Hematopoietic multipotent progenitor cell treated with erythropoietin and hydrocortisone succinate and interleukin-3 and kit ligand, for 8 days (in vitro differentiated cells): ENCODE measurements at places on chromosomes 13 and 19.

DNA sequence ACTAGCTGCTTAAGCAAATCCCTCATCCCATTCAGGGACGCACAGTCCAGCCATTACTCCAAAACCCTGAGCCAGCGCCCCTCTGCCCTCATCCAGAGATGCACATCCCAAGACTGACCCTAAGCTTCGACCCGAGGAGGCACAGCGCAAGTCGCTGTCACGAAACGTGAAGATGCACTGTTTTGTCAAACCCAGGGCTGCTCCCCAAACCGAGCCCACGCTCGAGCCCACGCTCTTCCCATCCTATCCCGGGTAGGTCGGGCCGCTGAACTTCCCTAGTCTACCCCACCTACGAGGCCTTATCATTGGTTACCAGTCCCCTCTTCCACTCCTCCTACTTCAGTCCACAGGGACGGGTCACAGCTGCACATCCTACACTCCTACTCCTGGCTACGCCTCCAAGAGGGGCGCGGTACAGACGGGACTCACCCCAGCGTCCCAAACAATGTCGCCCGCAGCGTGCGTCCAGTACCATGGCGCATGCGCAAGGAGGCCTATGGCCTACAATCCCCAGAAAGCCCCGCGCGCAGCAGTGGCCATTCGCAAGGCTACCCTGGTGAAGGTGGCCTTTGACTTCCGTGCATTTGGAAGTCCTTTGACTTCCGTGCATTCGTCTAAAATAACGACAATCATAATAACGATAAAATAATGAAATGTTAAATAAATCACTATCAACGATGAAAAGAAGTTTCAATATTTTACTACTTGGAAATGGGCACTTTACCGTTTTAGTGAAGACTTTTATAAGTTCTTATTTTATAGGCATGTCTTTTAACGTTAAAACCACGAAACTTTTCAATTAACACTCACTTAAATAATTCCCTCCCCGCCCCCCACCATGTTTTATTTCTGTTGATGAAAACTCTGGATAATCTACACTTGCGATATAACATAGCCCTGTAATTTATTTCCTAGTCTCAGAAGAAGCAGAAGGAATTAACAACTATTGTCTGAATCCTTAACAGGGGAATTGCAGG, at the start of gene ZNF285:
Gene ZNF285, minus strand, starts transcription at position 470 of the 977 bp plus-strand sequence. CDS start 4,395 bp downstream, outside the sequence.
- peak; percentile 97 for DNase-seq

DNA sequence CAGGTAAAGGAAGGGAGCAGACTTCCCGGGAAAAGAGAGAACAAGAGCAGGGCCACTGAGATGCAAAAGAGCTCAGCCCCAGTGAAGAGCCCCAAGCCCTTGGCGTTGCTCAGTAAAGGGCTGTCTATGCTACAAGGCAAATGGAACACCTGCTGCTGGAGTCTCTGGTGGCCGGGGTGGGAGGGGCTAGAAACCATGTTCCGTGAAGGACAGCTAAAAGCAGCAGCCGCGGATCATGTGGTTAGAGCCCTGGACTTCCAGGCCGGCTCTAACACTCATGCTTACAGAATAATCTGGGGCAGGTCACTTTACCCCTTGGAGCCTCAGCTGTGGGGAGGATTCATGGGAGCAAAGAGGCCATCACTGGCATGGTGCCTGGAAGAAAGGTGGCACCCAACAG, 17.8 kb downstream of the POU2F2 start:
- DNase-seq, result no peak

DNA sequence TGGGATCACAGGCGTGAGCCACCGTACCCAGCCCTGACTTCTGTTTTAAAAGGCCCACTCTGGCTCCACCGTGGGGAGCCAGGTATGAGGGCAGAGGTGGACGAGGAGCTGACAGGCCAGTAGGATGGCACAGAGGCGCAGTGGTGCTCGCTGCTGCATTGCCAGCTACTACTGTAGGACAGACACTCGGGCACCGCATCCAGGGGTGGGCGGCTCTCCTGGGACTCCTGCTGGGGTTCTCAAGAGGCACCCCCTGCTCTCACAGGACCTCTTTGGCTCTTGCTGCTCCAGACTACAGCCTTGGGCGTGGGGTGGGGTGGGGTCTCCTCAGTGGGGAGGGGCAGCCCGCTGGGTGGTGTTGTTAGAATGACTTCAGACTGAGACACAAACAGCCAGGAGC, 53.4 kb downstream of the LATS2 start:
- no peak for DNase-seq

DNA sequence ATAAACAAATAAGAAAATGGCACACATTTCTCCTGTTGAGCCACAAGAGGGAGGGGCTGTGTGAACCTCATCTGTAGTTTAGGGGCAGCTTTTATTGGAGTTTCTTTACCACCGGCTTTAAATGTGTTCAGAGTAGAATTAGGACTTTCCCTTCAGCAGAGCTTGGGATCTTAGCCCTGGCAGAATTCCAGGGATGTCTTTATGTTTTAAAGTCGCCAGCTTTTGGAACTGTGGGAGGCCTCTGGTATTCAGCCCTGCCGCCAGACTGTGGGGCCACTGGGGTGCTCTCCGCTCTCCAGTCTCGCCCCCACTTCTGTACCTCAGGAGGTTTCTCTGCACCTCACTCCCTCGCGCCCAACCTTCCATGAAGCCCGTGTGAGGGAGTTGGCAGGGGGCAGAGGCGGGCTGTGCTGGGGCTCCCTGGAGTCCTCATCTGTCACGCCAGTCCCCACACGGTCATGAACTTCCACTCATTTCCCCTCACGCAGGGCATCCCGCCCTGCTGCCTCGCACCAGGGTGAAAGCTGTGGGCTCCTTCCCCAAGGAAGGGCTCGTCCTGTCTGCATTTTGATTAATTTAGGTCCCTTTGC, 31.5 kb downstream of the CCDC8 start:
- DNase-seq, result no peak

DNA sequence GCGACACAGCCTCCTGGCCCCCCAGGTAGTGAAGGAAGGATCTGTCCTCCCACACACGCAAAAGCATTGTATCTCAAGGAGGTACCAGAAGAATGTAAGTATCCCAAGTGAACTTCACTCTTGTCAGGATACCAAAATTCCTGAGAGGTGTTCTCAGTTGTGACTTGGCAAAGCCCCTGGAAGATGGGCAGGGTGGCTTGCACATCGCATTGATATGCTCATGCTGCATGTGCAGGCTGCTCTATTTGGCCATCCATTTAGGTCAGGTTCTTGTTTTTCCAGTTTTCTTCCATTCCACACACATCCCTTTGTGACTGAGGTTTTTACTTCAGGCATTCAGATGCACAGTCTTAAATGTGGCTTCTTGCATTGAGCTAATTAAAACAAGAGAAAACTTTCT, 382.8 kb downstream of the FOXO1 start:
- no peak for DNase-seq

- DNase-seq, result peak; percentile 51
These were observed 2.9 kb upstream of the HOOK2 start for GRCh38 chr19:12778017-12778904.

DNA sequence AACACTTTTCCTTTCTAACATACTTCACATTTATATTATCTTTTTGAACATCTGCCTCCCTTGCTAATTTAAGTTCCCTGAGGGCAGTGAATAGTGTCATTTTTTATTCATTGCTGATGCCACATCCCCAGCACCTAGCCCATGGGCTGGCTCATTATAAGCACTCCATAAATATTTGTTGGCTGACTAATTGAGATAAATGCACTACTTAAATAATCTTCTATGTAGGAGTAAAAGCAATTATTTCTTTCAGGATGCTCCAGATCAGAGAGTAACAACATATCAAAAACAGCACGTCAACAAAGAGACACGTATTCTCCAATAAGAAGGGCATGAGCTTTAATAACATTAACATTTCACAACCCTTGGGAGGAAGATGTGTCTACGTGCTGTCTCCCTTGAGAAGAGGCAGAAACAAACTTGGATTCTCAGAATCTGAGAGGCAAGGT, 228.2 kb downstream of the LHFPL6 start:
- DNase-seq, result peak; percentile 67

GRCh38 chr13:75489502-75490263, 7.7 kb upstream of the TBC1D4 start:
- DNase-seq, result peak; percentile 27

DNA sequence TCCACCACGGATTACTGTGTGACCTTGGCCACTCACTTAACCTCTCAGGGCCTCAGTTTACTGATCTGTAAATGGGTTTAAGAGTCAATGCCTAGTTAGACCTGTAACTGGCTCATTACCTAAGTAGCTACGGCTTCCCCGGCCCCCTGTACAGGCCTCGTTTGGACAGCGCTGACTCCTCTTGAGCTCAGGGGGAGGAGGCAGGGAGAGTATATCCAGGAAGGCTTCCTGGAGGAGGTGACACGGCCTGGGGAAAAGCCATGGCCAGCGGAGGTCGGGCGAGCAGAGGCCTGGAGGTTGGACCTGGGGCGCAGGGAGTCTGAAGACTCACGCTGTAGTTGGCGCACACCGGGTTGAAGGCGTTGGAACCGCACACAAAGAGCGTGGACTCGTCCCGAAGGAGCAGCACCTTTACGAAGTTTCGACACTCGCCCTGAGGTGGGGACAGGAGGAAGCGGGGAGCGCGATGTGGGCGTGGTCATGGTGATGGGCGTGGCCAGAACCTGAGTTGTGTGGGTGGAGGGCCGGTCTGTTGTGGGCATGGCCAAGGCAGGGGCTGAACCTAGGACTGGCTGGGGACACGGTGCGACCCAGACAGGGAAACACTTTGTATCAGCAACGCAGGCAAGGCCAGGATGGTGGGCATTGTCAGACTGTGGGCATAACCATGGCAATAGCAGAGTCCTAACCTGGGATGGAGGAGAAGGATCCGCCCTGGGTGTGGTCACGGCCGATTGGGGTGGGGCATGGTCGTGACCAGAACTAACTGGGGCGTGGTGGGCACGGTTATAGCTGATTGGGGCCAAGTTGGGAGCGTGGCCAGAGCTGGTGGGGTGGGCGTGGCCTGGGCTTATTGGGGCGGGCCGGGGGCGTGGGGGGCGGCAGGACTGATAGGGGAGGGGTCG, 3.6 kb downstream of the SEMA6B start:
- DNase-seq, result peak; percentile 93

DNA sequence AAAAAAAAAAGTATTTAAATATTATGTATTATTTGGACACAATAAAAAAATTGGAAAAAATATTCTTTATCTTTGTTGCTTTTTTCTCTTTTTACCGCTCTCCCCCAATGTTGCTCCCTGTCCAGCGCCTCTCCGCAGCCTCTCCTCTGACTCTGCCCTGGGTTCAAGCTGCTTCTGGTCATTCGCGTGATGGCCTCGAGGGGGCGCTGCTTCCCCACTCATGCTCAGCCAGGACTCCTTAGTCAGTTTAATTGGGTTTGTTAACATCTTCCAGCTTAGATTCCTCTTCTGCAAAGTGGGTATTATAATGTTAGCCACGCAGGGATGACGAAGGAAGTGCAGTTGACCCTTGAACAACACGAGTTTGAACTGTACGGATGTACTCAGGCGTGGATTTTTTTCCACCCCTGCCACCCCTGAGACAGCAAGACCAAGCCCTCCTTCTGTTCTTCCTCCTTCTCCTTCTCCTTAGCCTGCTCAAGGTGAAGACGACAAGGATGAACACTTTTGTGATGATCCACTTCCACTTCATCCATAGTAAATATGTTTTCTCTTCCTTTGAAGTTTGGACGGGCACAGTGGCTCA, 4.9 kb upstream of the NWD1 start:
- DNase-seq, result peak; percentile 61

GRCh38 chr19:38061294-38061693, 154.3 kb downstream of the SIPA1L3 start:
- DNase-seq, result no peak

DNA sequence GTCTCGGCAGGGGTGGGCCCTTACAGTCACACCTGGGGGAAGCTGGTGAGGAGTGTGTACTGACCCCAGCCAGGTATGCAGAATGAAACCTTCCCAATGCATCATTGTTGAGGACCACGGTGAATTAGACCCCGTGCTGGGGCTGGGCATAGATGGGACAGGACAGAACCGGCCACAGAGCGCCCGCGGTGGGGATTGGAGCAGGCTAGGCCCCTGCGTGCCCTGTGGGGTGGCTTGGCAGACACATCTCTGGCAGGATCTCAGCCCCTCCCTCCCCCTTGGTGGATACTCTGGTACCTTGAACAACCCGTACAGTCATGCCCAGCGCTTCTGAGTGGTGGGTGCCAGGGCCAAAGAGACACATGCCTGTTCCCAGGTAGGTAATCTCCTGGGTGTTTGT, 200.6 kb downstream of the TEX29 start:
- no peak for DNase-seq

GRCh38 chr13:48731001-48731658, 77.4 kb downstream of the CYSLTR2 start:
- peak; percentile 28 for DNase-seq

- DNase-seq, result no peak
These were observed 16.0 kb downstream of the KCNC3 start for GRCh38 chr19:50312967-50313811.

GRCh38 chr13:32428581-32429432, 877 bp upstream of the N4BP2L1 start:
- peak; percentile 61 for DNase-seq

DNA sequence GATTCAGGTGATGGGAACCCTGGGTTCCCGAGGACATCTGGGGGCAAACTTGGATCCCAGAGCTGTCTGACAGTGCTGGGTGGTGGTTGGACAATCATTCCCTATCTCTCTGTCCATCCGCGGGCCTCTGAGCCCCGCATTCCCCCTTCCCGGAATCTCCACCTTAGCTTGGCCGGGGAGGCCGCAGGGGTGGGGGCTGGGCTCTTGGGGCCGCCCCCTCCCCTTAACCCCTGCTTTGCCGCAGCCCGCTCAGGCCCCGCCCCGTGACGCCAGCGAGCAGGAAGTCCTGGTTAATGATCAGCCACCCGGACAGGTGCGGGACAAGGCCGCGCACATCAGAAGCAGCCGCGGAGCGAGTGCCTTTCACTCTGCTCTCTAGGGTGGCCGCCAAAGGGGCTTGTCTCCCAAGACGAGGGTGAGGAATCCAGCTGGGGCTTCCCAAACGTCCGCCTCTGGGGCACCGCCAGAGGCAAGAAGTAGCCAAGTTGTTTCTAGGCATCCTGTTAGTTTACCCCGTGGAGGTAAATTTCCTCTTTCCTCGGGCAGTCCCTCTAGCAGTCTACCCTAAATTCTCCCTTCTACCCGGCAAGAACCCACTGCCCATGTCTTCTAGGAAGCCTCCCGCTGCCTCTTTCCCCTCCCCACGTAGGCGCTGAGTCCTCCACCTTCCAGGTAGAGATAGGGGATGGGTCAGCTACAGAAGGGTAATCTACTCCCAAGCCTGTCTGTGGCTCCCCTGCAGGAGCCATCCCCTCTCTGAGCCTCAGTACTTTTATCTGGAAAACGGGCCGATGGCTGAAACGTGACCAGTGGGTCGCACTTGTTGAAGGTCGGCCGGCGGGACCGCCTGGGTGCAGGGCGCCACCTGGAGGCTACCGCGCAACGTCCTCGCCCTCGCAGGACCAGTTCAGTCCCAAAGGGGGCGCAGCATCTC, 3.0 kb downstream of the IRF2BP1 start:
- DNase-seq, result peak; percentile 88

DNA sequence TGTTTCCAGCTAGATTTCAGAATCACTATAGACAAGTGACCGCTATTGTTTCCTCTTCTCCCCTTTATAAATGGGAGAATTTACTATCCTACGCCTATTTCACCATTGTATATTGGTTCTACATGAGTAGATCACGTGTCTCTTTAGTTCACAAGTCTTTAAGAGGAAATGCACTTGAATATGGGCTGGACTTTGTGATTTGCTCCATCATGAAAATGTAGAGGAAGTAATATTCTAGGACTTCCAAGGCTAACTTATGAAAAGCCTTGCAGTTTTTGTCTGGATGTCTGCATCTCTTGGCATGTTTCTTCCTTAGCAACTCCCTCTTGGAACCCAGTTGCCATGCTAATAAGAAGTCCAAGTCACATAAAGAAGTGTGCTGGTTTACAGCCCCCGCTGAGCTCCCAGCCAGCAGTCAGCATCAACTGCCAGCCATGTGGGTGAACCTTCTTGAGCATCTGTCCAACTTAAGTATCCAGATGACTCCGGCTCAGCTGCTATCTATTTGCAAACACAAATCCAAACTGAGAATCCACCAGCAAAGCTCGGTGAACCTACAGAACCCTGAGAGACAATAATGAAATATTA, 4.8 kb upstream of the FBXL3 start:
- DNase-seq, result no peak
